Adipose tissue (tissue), 3 donors: ENCODE measurements at places on chromosomes 7 and 10. TPM values are rescaled to one million over a fixed set of nuclear protein-coding genes. Genes with fewer than 3 reads are reported as not detected.

Gene AKR1D1
- not detected for polyA plus RNA-seq

Gene OR6V1
- not detected for polyA plus RNA-seq

Gene ADAMTS14
- 0.94 TPM for polyA plus RNA-seq

Gene HKDC1
- polyA plus RNA-seq: not detected

Gene MINDY4
- polyA plus RNA-seq: 2.5 TPM

Gene PVRIG
- polyA plus RNA-seq: not detected

Gene SLC26A5
- 0.04 TPM for polyA plus RNA-seq

Gene SNX10
- polyA plus RNA-seq: 4.6 TPM

Gene MTPN
- polyA plus RNA-seq: 71.6 TPM

Gene IPMK
- polyA plus RNA-seq: 2.1 TPM

Gene PNLIP
- polyA plus RNA-seq: 2,301 TPM

Gene OR6B1
- not detected for polyA plus RNA-seq

Gene CALML3
- polyA plus RNA-seq: 0.06 TPM

Gene CALY
- polyA plus RNA-seq: 0.95 TPM

Gene HOXA10
- 2.3 TPM for polyA plus RNA-seq

Gene THSD7A
- polyA plus RNA-seq: 0.28 TPM

Gene ZNF479
- not detected for polyA plus RNA-seq

Gene POM121C
- polyA plus RNA-seq: 12.7 TPM

Gene SFXN2
- polyA plus RNA-seq: 11.5 TPM

Gene LYZL1
- polyA plus RNA-seq: not detected

Gene HGF
- 5.1 TPM for polyA plus RNA-seq

Gene KCP
- 2.0 TPM for polyA plus RNA-seq

Gene OR13A1
- polyA plus RNA-seq: 0.08 TPM

Gene POLR2J3
- polyA plus RNA-seq: 77.0 TPM

Gene NCOA4
- 80.5 TPM for polyA plus RNA-seq

Gene ADCY1
- polyA plus RNA-seq: 2.7 TPM

Gene PON1
- polyA plus RNA-seq: 0.12 TPM

Gene ELOVL3
- polyA plus RNA-seq: 1.0 TPM

Gene BAZ1B
- 10.8 TPM for polyA plus RNA-seq
